ENCODE measurements at places on chromosomes 4 and X. TPM values are rescaled to one million over a fixed set of nuclear protein-coding genes. Genes with fewer than 3 reads are reported as not detected.

The TRPC3 gene
- not detected for total RNA-seq

DNA sequence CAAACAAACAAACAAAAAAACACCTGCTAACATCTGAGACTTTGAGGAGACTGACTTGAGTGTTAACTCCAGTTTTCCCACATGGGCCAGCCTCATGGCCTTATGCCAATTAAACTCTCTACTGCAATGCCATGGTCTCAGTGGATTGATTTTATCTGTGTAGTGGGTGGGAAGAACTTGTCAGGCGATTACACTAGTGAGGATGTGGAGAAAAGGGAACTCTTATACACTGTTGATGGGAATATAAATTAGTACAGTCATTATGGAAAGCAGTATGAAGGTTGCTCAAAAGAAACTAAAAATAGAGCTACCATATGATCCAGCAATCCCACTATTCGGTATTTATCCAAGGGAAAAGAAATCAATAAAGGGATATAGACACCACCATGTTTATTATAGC, 12.8 kb upstream of the XIAP start:
- no peak for ATAC-seq

The TAB3 gene
- 17.5 TPM for total RNA-seq

The IDS gene
- total RNA-seq, result 23.2 TPM

DNA sequence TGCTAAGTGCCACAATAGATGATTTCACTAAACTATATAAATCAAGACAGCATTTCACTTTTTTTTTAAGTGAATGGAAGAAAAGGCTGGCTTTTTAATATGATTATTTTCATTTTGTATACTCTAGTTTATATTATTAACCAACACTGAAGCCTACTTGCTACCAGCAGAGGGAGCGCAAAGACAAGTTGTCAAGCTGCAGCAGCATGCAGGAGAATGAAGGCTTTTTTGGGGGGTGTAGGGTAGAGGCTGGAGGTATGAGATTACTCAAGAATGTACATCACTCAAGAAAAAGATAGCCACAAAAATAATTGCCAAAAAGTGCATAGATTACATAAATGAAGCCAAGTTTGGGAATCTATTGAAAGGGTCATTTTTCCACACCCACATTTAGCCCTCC, 519.5 kb downstream of the FGF13 start:
- ATAC-seq, result no peak

The UGT8 gene
- total RNA-seq, result 1.1 TPM

DNA sequence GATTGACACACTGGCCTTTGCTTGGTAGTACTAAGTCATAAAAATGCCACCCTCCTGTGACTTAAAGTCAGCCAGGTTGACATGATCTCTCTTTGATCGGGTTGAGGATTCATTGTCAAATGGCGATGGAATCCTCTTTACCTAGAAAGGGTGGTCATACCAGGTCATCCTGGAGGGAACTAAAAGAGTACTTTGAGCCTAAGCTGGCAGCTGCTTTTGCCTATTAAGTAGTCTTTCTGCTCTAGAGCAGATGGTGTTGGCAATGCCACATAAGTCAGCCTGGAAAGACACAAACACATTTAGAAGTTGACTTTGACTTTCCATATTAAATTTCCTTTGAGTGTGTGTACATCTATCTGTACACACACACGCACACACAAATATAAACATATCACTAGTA, 39.2 kb upstream of the C4orf54 start:
- ATAC-seq, result no peak

- ATAC-seq, result no peak
Measured at GRCh38 chr4:120858776-120859175, 63.8 kb downstream of the PRDM5 start.

DNA sequence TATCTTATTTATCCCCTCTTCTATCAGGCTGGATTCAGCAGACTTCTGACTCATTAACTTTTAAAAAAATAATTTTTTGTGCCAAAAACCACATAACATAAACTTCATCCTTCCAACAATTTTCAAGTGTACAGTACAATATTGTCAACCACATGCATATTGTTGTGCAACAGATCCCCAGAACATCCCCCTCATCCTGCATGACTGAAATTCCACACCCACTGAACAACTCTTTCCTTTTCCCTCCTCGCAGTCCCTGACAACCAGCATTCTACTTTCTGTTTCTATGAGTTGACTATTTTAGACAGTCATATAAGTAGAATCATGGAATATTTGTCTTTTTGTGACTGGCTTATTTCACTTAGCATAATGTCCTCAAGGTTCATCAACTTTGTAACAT, 2.2 kb upstream of the MID2 start:
- ATAC-seq, result no peak

DNA sequence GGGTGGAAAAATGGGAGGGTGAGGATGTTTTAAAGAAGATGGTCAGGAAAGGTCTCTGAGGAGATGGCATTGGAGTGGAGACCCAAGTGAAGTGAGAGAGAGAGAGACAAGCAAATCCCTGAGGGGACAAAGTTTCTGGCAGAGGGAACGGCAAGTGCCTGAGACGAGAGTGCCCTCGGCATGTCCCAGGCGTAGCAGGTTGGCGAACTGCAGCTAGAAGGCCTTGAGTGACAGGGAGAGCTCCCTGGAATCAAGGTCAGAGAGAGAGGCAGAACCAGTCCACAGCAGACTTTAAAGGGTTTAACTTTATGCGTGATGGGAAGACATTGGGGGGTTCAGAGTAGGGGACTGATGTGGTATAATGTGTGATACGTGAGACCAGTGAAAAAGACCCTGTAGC, 150.2 kb upstream of the HAND2 start:
- no peak for ATAC-seq

DNA sequence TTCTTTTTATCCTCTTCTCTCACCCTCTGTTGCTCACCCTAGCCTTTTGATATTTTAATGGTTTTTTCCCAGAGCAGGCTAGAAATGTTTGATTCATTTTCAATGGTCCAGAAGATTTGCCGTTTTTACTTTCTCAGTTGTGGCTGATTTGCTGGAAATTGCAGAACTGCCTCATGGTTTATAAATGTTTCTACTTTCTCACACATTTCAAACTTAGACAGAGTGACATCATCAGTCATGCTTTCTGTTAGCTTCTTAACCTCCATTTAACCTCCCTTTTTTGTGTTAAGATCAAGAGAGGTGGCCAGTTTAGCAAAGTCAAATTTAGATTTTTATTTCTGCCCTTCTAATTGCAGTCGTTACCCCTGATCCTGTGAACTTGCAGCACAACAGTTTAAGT, 8.7 kb downstream of the RXFP1 start:
- ATAC-seq, result no peak

DNA sequence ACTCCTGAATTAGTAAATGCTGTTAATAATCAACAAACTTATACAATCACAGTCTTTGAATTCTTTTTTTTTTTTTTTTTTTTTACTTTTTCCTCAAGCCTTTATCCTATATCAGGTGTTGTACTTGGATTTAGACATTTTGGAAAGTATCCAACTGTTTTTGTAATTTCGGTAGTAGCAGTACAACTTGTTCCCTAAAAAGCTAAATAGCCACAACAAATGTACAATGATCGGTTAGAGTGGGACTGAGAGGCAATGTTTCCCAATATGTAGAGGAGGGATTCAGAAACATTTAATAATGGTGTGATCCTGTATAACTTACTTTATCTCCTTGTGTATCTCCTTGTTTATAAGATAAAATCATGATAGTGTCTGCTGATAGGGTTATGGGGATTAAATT, 343.1 kb downstream of the GRID2 start:
- no peak for ATAC-seq

GRCh38 chr4:7192252-7193029, at the start of gene SORCS2:
TSS of gene SORCS2 (plus strand) at chr4:7192538.
- peak; percentile 73 for ATAC-seq

The SMAD1 gene
- total RNA-seq, result 34.0 TPM
